Adipocyte (in vitro differentiated cells): ENCODE measurements at places on chromosomes 12 and 14.

DNA sequence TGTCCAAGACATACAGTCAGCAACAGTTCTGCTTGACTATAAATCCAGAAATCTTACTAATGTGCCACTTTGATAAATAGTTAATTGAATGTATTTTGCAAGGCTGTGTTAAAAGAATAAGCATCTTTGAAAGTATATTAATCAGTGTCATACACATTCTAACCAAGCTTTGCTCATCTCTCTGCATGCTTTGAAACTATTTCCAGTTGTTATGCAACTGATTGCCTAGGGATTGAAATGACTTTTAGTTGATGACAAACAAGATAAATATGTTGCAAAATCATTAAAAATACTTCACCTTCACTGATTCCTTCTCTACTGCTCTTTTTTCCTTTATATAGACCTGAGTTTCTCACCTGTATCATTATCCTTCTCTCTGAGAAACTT lies 91.3 kb downstream of the AEBP2 start:
- DNase-seq: peak; percentile 53

DNA sequence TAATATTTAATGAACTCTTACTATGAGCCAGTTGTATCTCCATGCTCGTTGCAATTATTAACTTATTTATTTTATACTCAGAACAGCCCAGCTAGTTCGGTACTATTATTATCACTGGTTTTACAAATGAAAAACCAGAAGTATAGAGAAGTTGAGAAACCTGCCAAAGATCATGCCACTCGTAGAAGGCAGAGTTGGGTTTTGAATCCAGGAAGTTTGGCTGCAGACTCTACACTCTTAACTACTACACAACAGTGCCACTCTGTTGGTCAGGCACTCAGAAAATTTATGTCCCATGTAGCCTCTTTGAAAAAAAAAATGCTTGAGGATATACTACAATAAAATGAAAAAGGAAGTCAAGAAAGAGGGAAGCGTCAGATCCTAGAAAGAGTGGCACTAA lies 71.5 kb upstream of the ARID2 start:
- no peak for DNase-seq

- DNase-seq: peak; percentile 18
These were observed 8.2 kb upstream of the CLEC2A start for GRCh38 chr12:9940375-9940774.

DNA sequence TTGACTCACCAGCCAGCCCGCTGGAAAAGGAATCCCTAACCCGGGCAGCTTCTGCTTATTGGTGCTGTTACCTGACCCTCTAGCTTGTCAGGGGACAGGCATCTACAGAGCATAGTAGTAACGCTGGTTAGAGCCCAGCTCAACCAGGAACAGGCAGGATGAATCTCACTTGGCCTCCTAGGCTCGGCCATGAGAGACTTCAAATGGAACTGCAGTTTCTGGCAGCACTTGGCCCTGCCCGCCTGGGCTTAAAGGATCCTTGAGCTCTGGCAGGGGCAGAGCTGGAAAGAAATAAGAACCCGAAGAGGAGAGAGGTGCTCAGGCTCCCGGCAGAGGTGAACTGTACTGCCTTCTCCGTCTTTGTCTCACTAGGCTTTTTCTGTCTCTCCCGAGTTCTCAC lies 2.3 kb upstream of the LHX5 start:
- no peak for DNase-seq

- no peak for DNase-seq
These were observed 388.6 kb downstream of the BCAT1 start for GRCh38 chr12:24560192-24560775.

DNA sequence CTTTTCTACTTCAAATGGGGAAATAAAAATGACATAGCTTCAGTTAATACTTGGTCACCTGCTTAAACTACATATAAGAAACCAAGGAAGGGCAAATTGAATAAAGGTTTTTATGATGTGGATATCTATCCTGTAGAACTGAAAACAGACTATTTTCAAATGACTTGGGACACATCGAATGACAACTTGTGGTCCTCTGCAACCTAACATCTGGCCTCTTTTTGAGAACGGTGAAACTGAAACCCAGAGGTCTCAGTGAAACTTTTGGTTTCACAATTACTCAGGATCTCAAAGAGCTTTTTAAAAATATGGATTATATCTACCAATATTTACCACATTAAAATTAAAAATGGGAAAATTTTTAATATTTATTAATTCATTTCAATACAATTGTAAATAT lies 65.2 kb downstream of the PPP2R5E start:
- no peak for DNase-seq
